ENCODE measurements at places on chromosomes 12 and 14. TPM values are rescaled to one million over a fixed set of nuclear protein-coding genes. Genes with fewer than 3 reads are reported as not detected.

Gene STON2
- total RNA-seq = 11.5 TPM

Gene LHX5
- total RNA-seq = not detected

Gene MYH6
- not detected for total RNA-seq

Gene MAPK1IP1L
- 80.3 TPM for total RNA-seq

DNA sequence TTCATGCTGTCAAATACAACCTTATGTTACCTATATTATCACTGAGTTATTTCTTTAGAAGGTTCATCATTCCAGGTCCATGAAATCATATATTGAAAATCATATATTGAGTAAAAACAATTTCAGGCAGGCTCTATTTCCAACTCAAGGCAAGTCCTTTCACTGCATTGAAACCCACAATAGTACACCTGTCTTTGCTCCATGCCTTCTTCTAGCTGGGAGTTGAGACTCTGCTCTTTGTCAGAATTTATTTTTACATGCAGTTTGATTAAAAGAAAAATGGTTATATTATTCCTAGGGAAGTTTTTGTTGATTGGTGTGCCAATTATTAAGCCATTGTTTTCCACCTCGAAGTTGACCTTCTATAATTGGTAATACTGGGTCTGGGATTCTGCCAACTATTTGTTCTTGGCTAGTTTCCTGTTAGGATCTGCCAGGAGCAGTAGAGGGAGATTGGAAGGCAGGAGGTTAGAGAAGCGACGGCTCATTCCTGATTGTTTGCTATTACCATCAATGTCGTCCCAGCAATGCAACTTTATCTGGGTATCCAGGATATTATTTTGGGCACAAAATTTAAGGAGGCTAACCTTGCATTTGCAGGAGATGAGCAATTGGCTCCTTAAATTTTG, 79.5 kb upstream of the MIS18BP1 start:
- no peak for ATAC-seq

DNA sequence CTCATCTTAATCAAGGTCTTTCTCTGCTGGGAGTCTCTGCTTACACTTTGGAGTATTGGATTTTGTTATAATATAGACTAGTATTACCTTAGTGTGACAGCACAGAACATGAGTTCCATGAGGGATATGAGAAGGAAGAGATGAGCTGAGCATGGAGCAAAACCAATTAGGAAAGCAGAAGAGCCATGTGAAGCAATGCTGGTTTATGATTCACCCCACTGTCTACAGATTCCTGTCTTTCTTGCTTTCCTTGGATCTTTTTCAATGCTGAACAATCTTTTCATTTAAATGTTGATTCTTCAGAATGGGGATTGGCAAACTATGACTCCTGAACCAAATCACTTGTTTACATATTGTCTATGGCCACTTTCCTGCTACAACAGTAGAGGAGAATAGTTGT, 70.4 kb upstream of the KITLG start:
- ATAC-seq = no peak

DNA sequence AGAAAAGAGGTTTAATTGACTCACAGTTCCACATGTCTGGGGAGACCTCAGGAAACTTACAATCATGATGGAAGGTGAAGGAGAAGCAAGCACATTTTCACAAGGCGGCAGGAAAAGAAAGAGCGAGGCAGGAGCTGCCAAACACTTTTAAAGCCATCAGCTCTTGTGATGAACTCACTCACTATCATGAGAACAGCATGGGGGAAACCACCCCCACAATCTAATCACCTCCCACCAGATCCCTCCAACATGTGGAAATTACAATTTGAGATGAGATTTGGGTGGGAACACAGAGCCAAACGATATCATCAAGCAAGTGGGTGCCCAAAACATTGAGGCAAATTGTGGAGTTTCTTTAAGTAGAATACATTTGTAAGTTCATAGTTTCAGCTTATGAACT, 957.7 kb downstream of the DIO2 start:
- no peak for ATAC-seq

DNA sequence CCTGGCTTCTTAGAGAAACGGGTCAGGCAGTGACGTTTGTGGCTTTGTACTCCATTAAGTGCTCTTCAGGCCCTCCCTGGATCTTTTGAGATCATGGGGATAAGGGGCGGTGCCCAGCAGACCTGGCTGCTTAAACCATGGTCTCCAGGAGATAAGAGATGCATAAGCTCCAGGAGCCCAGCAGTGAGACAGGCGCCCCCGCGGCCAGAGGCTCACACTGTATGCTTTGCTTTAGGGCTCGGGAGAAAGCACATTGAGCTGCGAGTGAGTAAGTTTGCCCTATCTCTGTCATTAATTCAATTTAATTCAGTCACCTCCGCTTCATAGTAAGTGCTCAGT, 359.5 kb downstream of the CACNA1C start:
- ATAC-seq = no peak

DNA sequence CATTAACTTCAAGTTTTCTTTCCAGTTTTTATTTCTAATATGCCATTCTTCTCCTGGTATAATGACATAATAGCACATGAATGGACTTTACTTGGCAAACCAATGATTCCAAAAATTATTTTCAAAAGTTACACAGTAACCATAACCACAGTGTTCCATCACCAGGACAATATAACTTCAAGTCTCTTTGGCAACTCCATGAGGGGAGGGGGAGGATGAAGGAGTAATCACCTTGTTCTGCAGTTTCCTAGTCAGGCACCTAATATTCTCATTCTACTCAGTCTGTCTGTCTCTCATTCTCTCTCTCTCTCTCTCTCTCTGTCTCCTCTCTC, 66.6 kb downstream of the BTG1 start:
- no peak for ATAC-seq

DNA sequence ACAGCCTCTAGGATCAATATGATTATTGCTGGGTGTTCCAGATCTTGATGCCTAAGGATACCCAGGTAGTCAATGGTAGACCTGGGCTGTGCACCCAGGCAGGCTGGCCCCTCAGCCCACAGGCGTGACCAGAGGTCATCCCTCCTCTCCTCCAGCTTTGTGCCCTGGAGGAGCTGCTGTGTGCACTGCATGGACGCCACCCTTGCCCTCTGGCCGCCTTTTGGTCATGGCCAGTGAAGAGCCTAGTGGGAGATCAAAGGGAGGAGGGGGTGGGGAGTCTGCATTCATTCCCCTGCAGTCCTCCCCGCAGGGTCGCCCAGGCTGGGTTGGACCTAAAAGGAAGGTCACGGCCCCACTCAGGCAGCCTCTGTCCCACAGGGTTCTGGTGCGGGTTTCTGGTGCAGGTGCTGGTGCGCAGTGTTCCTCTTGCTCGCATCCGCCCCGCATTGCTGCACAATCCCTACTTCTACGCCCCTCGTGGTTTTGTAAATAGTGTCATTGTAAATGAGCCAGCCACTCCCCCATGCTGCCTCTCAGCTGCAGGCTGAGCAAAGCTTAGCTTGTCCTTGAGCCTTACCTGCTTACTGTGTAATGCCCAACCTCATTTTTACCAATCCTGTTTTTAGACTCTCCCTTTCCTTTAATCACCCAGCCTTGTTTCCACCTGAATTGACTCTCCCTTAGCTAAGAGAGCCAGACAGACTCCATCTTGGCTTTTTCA, 55.3 kb downstream of the PSMA6 start:
- no peak for ATAC-seq

DNA sequence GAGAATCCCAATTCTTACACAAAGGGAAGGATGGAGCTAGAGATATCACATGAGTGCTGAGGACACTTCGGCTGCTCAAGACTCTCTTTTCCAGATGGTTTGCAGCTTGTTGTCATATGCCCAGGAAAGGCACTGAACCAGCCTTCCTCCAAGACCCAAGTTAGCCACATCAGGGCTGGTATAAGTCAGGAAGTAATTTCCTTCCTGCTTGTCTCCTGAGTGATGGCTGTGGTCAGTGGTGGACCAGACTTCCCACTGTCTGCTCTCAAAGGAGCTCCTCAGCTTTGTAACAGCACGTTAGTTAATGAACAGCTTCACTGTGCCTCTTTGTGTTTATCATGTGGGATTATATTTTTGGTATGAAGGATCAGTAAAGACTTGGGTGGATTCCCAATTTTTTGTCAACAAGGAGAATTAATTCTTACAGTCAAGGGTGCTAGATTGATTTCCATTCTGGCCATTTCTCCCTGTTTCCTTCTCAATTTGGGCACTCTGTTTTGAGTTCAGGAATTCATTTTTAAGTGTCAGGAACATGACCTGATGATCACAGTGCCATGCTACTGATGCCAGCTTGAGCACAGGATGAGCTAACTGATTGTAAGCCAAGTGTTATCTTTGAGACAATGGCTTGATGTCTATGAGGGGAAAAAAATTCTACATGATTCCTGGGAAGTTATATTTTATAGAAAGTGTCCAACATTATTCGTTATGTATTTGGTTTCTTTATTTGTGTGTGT, 145.8 kb downstream of the GCH1 start:
- no peak for ATAC-seq

DNA sequence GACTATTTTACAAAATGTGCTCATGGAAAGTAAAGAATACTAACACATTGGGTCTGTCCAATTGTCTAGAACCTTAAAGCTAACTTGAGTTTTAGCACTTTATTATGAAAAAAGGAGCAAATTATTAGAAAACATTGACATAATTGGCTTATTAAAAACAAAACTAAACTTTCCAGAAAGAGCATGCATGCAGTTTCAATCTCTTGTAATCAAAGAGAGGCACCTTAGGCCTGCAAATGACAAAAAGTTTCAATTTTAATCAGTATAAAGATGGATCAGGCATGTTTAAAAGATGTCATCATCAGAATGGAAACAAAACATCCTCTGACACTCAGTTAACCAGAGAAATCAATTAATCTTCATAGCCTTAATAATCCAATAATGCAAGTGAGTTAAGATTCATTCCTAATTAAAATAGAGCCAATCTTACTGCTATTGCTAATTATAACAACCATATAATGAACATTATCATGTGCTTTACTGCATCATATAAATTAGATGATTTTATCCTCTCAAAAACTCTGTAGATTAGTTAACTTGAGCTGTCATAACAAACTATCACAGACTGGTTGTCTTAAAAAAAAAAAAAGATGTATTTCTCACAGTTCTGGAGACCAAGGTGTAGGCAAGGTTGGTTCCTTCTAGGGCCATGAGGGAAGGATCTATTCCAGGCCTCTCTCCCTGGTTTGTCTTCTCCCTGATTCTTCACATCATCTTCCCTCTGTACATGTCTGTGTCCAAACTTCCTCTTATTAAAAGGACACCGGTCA, 131.4 kb downstream of the RPAP3 start:
- no peak for ATAC-seq

DNA sequence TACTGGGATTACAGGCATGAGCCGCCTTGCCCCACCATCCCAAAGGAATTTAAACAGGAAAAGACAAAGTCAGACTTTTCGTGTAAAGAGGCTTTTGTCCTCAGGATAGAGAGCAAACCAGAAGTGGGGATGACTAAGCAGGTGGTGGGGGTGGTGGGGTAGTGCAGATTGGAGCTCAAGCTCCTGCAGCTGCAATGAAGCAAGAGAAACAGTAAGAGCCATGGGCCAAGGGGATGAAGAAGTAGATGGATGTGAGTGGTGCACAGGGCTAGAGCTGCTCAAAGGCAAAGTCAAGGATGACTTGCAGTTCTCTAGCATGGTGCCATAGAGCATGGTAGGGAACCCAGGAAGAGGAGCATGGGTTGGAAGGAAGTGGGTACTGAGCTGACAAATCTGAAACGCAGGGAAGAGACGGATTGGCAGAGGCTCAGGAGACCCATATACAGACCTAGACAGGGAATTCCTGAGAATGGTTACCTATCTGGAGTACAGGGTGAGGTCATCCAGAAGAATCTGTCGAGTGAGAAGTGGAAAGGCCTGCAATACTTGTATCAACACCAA, 11.4 kb upstream of the RNF34 start:
- ATAC-seq = no peak

- ATAC-seq = no peak
These were observed 13.1 kb downstream of the DACT1 start for GRCh38 chr14:58650857-58651256.

DNA sequence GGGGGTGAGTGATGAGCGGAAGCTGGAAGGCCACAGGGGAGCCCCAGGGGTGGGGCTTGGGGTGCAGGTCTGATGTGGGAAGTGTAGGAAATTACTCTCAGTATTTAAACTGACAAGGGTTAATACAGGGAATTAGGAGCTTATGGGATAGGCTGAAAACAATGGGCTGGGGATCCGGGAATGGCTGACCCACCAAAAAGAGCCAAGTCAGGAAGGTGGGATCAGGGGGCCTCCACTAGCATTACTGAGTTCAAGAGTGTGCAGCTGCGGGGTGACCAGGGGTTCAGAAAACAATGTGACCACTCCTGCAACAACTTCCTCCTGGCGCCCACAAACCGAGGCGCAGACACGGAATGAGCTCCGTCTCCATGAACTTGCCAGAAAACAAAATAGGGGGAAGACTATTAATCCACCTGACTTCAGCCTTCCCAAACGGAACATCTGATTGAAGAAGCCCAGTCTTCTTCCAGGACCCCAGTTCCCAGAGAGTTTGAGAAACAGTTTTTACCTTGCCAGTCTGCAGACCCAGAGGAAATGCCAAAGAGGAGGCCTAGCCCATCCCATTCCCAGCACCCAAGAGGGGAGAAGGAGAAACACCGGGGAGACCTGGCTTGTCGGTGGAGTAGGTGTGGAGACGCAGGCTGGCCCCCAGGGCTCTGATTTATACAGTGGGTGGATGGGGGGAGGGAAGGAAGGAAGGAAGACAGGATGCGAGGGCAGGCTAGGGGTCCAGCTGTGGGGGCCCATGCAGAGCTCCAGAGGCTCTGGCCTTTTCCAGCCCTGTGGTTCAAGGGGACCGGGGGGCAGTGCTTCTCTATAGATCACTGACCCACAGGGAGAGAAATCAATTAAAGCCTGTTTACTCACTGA, 16.5 kb upstream of the YY1 start:
- no peak for ATAC-seq

DNA sequence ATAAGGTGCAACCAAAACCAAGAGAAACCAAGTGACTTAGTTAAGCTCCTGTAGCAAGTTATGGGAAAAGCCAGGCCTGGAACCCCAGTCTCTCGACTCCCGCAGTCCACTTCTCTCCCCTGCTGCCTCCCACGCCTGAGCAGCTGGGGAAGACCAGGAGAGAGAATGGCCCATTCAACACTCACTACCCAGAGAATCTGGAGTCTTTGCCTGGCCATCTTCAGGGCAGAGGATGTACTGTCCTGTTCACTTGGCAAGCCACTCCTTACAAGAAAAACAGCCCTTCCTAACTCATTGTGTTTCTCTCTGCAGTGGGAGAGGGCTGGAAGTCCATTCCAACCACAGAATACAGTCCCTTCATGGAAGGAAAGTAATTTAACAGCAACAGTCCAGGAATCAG, 1.8 kb downstream of the PITPNM2 start:
- no peak for ATAC-seq
